ENCODE measurements at places on chromosomes 5 and 9.
A peak's percentile ranks its signal among the peaks of the same experiment; 100 is the strongest.

- DNase-seq, result no peak
Measured at GRCh38 chr5:36642089-36642488, 35.7 kb downstream of the SLC1A3 start.

DNA sequence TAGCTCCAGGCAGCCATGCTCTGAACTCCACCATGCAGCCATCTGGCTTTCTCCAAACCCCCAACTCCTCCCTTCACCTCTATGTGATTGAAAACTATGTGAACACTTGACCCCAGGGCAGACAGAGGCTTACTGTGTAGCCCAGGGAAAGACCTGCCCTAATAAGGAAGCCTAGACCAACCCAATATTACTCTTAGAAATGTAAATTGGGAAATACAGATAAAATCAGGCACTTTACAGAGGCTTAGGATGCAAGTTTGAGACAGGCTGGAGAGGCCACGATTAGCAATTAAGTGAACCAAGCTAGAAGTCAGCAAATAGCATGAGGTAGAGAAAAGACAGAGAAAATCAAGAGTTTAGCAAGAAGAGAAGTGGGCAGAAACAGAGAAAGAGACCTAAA is 141.7 kb upstream of the ABCA1 start:
- no peak for DNase-seq

GRCh38 chr9:21295992-21296391 is 9.1 kb downstream of the IFNA5 start:
- no peak for DNase-seq

- DNase-seq, result peak; percentile 46
Measured at GRCh38 chr5:139391570-139392323, 2.0 kb upstream of the MZB1 start.

DNA sequence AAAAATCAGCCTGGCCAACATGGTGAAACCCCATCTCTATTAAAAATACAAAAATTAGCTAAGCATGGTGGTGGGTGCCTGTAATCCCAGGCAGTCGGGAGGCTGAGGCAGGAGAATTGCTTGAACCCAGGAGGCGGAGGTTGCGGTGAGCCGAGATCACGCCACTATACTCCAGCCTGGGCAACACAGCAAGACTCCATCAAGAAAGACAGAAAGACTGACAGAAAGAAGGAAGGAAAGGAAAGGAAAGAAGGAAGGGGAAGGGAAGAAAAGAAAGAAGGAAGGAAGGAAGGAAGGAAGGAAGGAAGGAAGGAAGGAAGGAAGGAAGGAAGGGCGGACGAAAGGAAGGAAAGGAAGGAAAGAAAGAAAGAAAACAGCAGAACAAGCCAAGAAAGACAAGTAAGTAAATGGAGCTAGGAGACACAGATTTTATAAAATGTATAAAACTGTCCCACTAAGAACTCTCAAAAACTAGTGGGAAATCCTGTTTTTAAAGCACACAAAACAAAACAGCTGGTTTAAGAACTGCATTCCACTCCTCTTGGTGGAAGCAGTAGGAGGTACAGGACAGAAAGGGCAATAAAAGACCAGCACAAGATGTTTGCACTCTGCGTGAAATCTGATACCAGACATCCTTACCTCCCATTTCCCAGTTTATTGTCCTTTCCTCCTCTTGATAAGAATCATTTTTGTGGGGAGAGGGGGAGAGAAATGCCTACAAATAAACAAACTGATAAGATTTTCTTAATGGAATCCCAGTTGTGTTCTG is 46.7 kb downstream of the MYO10 start:
- peak; percentile 59 for DNase-seq

GRCh38 chr9:89080193-89080592 is 88.9 kb downstream of the S1PR3 start:
- peak; percentile 83 for DNase-seq

GRCh38 chr9:3648266-3648665 is 122.5 kb upstream of the RFX3 start:
- no peak for DNase-seq

GRCh38 chr5:41270423-41271251 is 57.3 kb upstream of the C6 start:
- DNase-seq, result peak; percentile 81

GRCh38 chr5:107532169-107532878 is 138.4 kb downstream of the EFNA5 start:
- no peak for DNase-seq

DNA sequence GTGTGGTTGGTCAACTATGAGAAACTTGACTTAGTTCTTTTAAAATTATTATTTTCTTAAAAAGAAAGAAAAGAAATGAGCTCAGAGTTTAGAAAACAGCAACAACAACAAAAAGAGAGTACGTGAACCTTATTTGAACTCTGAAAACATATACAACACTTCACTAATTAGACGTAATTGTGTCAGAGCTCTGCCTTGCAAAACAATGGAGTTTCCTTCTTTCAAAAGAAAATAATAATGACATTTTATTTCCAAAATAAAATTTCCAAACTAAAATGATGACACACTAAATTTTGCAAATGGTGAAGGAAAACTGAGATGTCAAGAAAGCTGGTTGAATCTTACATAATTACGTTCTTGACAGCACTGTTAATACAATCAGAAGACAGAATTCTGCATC is 15.4 kb downstream of the ROR2 start:
- DNase-seq, result no peak

DNA sequence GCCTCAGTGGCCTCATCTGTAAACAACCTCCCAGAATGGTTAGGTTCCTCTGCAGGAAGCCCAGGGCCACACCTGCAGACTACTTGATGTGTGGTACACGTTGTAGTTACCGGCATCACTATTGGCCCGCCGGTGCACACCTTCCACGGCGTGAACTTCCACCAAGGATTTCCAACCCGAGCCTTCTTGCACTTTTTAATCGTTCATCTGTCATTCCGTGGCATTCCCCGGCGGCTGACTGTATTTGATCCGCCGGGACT is 5.3 kb upstream of the TRIM41 start:
- no peak for DNase-seq

DNA sequence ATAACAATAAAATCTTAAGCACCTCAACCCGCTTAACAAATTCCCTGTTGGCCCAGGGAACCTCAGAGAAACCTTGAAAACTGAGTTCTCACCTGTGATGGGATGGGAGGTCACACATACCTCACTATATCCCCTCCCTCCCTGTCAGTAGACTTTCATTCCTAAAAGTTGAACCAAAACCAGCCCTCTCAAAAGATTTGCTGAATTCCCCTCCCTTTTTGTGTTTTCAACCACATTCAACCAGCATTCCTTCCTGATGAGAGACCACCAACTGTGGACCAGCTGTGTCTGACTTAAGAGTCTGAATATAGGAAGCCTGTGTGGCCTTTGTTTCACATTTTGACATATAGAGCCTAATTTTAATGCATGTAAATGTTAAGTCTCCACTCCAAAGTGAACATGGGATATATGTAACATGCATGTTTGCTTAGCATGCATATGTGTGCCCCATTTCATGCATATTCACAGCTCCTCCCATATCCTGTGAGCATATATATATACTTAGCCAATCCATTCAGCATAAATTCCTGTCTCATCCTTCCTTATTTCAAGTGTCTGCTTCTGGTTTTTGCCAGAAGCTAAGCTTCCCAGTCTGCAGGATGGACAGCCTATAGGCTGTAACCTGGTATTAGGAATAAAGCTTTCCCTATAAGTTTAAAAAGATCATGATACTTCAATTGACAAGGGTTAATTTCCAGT is 604.6 kb downstream of the PTPRD start:
- DNase-seq, result no peak

DNA sequence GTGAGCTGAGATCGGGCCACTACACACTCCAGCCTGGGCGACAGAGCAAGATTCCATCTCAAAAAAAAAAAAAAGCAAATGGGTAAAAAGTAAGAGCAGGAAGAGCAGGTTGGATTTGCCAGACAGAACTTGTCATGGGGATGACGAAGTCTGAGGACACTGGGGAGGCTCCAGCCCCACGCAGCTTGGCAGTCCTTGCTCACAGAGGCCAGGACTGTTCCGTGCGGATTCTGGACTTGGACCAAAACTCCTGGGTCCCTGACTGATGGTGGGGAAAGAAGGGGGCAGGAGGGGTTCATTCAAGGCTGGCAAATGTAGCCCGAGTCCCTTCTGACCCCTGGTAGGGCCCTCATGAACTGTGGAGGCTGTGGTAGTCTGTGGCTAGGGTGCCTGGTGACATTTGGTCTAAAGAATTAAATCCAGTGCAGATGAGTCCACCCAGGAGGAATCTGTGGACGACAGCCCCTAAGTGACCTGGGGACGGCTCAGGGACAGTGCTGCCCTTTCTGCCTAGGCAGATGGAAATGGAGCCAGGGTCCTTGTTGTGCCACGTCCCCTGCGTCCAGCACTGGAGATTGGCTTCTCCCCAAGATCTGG is 3.1 kb downstream of the FGD3 start:
- no peak for DNase-seq

DNA sequence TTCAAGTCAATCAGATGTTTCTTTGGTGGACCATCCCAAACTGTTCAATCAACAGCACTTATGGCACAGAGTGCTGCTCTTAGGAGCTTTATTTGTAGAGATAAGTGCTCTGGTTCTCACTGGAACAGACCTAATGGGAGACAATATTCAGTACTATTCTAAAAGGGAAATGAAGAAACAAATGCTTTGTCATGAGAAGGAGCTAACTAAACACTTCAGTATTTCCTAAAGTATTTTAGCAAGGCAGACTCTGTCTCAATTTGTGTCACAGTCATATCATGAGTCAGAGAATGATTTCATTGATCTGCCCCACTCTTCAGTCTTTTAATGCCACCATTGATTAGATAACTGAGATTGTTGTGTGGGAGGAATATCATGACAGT is 175.3 kb downstream of the SLF1 start:
- peak; percentile 54 for DNase-seq

- DNase-seq, result no peak
Measured at GRCh38 chr9:86756576-86757381, 190.5 kb downstream of the GAS1 start.

DNA sequence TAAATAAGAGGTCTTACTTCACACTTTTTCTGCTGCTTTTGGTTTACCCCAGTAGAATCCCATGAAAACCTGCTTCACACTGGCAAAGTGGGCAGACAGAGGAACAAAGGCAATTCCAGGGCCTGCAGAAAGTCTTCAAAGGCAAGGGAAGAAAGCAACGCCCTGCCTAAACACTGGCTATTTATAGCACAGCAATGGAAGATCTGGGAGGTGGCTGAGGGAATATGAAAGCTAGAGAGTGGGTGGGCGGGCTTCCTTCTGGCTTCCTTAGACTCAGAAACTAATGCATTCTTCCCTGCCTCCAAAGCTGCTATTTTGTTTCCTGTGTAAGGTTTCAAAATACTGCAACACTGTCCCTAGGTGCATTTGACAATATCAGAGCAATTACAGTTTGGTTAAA is 46.8 kb downstream of the ELAVL2 start:
- DNase-seq, result no peak

GRCh38 chr9:68726489-68726888 is 21.4 kb downstream of the PIP5K1B start:
- no peak for DNase-seq

DNA sequence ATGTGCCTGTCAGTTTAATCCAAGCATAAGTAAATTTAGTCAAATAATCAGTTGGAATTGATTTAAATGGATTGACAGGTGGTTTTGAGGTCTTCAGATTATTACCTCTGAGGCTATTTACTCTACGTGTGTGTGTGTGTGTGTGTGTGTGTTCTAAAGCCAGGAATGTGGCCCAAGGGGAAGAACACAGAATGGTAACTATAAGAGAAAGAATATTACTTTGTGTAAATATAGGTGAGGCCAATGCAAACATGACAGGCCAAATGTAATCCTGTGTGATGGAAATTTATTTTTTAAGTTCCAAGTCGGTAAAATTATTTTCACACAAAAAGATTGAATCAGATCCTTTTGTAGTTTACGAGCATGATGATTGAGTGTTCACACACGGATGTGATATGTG is 390.0 kb downstream of the PLK2 start:
- no peak for DNase-seq

GRCh38 chr5:7597059-7597642 is 201.2 kb downstream of the ADCY2 start:
- DNase-seq, result no peak

GRCh38 chr5:54646356-54647101 is 129.0 kb downstream of the SNX18 start:
- DNase-seq, result peak; percentile 68

GRCh38 chr5:5719292-5719691 is 296.8 kb downstream of the ICE1 start:
- DNase-seq, result no peak

DNA sequence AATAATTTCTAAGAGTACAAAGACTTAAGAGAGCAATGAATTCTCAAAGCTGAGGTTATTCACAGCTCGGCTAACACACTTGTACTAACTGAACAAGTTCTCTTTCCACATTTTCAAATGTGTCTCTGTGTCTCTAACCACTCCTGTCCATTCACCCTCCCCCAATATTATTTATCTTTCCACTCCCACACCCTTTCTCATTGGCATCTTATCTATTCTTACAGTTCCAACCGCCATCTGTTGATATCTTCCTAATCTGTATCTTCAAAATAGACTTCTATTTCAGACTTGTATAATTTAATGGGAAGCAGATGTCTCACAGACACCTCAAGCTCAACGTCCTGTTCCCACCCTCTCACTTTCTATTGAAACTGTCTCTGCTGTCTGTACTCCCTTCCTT is 205.9 kb downstream of the ANXA1 start:
- DNase-seq, result no peak

GRCh38 chr9:14849851-14850250 is 60.4 kb downstream of the FREM1 start:
- DNase-seq, result no peak

GRCh38 chr5:129460672-129460935 is 506 bp downstream of the ADAMTS19 start:
- DNase-seq, result no peak

GRCh38 chr5:120599576-120599975 is 135.5 kb downstream of the PRR16 start:
- DNase-seq, result peak; percentile 89

- DNase-seq, result peak; percentile 85
Measured at GRCh38 chr5:74641735-74642542, 1.4 kb upstream of the ENC1 start.

GRCh38 chr9:77475641-77476473 is 172.3 kb downstream of the GNA14 start:
- DNase-seq, result peak; percentile 57

DNA sequence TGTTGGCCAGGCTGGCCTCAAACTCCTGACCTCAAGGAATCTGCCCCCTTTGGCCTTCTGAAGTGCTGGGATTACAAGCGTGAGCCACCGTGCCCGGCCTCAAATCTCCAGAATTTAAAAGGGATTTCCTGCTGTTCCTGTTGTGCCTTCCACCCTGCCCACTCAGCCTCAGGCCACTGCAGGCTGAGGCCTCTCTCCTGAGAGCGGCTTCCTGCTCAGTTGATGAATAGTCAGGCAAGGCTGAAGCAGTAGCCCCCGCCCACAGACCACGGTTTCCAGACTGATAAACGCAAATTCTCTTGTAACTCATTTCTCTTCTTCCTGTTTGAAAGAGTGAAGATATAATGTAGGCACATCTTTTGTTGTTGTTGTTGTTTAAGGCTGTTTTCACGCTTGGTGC is 127.0 kb upstream of the PLCXD3 start:
- DNase-seq, result no peak

GRCh38 chr9:126301985-126302603 is 24.5 kb upstream of the MVB12B start:
- peak; percentile 58 for DNase-seq

All from fibroblast of mammary gland (primary cell).